ENCODE measurements at places on chromosomes 4 and X.
A peak's percentile ranks its signal among the peaks of the same experiment; 100 is the strongest.

DNA sequence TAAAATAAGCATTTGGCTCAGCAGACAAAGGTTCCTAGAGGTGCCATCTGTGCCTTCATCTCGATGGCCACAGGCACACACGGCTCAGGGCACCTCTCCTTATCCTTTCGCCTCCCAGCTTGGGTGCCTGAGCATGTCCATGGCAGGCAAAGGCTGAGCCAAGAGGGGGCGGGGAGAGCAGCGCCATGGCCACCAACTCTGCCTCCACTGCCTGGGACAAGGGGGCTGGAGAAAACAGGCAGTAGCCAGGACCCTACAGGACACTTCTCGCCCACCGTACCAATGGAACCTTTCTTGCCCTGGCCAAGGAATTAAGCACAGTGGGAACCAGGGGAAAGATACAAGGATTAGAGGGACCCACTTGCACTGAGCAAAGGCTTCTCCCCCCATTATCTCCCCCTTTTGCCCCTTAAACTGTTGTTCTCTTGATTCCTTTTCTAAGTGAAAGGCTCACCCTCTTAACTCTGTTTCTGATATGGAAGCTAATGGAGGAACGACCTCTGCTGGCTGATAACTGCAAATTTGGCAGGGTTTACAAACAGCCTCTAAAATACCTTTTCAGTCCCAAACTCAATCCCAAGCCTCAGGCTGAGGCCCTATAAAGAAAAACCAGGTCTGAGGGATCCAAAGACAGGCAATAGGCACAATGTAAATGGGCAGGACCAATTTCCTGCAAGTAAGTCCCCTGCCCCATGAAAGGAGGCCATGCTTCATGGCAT lies 335.2 kb downstream of the ADAM29 start:
- DNase-seq = no peak

DNA sequence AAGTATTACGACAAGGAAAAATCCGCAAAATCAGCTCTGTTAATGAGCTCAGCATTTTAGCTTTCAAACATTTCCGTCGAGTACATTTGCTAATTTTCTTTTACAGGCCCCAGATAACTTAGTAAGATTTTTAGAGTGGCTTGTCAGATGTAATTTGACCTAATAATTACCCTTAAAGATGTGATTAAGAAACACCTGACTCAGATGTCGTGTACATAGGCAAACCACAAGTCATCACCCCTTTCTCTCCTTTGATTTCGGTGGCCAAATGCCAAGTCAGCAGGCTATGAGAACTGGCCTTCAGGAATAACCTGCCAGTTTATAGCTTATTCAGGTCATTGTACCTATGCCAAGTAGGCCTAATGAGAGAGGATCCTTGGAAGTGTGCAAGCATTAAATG lies 369.6 kb downstream of the PCDH7 start:
- DNase-seq = peak; percentile 54

DNA sequence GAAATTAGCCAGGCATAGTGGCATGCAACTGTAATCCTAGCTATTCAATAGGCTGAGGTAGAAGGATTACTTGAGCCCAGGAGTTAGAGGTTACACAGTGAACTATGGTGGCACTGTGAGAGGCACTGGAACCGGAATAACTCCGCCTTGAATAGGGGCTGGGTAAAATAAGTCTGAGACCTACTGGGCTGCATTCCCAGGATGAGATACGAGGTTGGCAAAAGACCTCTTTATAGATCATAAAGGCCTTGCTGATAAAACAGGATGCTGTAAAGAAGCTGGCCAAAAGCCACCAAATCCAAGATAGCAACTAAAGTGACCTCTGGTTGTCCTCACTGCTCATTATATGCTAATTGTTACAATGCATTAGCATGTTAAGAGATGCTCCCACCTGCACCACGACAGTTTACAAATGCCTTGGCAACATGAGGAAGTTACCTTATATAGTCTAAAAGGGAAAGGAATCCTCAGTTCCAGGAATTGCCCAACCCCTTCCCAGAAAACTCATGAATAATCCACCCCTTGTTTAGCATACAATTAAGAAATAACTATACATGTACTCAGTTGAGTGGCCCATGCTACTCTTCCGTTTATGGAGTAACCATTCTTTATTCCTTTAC lies 88.6 kb downstream of the CENPC start:
- no peak for DNase-seq

DNA sequence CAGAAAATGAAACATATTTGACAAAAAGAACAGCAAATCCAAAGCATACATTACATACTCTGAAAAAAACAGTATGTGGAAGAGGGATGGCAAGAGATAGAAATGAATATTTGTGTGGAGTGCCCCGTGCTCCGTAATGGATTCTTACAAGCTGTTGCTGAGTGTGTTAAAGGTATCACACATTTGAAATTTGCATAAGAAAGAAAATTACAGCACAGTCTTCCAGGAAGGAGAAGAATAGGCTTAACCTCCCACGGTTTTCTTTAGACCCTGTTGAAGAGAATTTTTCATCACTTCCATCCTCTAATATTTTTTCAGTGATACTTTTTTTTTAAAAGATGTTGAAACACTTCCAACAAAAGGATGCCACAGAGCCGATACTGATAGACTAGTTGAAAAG lies 1489.4 kb downstream of the RAPGEF2 start:
- DNase-seq = no peak

GRCh38 chr4:112514647-112515197 lies 1.3 kb downstream of the NEUROG2 start:
- no peak for DNase-seq

GRCh38 chr4:38871593-38871992 lies 4.0 kb downstream of the FAM114A1 start:
- no peak for DNase-seq

DNA sequence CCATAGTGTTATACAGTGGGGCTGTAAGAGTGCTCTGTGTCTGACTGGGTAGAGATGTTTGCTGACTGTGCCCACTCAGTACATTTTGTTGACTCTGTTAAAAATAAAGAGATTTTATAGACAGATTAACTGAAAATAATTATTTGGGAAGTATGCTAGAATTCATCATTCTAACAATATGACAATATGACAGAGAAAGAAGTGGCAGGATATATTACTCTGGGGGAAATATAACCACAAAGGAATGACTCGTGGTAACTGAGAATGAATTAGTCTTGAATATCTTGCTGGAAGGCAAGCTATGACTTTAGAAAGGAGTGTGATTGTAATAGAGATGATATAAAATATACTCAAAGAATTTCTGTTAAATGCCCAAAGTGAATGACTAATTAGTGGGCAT lies 46.8 kb downstream of the TMEM165 start:
- no peak for DNase-seq

GRCh38 chr4:26082565-26082964 lies 168.5 kb downstream of the SMIM20 start:
- no peak for DNase-seq

GRCh38 chr4:52004414-52004813 lies 15.7 kb downstream of the LRRC66 start:
- DNase-seq = no peak

DNA sequence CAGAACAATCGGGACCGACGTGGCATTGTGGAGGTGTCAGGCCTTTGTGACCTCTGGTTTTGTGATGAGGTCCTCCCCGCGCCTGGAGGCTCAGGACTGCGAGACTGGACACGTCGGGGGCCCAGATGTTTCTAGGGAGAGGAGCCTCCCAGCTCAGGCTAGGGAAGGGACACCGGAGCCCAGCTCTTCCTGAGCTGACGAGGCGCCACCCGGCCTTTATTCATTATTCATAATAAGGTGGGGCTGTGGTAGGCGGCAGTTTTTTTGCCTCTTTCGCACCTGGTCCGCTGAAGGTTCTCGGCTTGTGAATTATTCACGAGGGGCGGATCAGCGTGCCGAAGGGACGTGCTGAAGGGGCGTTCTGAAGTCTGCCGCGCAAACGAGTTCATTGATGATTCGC lies 2.3 kb upstream of the UBA1 start:
- DNase-seq = no peak

DNA sequence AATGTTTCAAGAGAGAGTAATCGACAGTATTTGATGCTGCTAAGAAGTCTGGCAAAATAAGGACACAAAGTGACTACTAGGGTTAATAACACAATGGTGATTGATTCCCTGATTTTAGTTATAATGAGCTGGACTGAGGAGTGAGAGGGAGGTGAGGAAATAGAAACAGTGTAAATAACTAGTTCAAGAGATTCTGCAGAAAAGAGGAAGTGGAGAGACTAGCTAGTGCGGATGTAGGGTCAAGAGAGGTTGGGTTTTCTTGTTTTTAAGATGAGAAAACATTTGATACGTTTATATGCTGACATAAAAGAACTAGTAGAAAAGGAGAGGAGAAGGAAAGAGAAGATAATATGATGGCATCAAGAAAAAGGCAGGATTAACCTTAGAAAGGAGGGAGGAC lies 12.2 kb upstream of the TRPC5 start:
- DNase-seq = no peak
